Fibroblast of skin of abdomen (primary cell): ENCODE measurements at places on chromosomes 2 and 18.

DNA sequence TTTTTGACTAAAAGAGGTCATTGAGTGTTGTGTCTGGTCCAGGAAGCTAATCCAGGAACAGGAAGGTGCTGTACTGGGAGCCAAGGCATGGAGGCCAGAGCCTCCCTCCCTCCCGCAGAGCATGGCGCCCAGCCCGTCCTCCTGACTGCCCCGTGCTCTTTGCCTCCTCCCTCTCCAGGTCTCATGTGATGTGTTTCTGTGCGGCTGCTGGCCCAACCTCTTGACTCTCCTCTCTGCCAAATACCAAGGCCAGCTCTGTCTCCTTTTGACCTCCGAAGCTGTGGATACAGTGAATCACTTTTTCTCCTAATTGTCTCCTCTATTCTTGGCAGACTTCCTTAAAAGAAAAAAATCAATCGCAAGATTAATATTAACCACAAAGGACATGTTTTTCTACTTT is 284.1 kb downstream of the PHLPP1 start:
- peak; percentile 35 for DNase-seq

GRCh38 chr18:58887613-58887963 is 22.9 kb downstream of the ZNF532 start:
- DNase-seq: no peak

- DNase-seq: no peak
These were observed 119.1 kb downstream of the LRATD1 start for GRCh38 chr2:14751581-14751980.

- DNase-seq: no peak
These were observed 30.0 kb upstream of the SLC3A1 start for GRCh38 chr2:44245083-44245861.

GRCh38 chr18:49412679-49413078 is 47.8 kb downstream of the DYM start:
- DNase-seq: no peak

DNA sequence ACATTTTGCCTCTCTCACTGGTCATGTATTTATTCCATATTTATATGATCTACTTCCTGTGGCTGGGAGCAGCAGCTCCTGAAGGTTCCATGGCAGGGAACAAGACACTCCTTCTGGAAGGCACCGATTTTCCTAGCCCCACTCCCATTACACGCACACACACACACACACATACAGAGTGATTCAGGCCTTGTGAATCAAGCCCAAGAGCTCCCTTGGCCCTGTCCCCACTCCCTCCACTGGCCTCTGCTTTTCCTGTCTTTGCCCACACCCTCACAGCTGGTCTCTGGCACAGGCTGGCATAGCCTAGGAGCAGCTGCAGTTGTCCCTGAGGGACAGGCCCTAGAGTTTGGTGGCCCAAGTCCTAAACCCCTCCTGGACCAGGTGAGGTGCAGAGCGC is 201.7 kb downstream of the NAPG start:
- DNase-seq: peak; percentile 18

DNA sequence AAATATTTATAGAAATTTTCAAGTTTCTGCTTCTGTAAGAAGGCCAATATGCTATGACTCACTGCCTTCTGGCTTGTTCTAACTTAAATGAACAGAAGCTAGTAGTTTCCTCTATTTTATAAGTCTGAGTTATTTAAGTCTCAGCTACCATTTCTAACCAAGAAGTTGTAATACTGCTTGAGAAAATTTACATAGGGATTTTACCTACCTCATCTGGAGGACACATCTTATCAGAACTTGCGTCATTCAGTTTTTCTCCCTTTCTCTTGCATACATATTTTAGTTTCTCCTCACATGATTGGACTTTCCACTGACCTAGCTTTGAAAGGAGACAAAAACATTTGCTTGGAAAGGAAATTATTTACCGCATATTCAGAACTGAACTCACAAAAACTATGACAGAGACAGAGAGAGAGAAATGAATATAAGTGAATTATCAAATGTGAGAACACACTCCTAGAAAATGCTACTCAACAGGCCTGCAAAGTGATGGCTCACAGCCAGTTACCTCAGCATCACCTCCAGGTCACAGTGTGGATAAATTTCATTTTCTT is 81.1 kb upstream of the CD302 start:
- peak; percentile 47 for DNase-seq

DNA sequence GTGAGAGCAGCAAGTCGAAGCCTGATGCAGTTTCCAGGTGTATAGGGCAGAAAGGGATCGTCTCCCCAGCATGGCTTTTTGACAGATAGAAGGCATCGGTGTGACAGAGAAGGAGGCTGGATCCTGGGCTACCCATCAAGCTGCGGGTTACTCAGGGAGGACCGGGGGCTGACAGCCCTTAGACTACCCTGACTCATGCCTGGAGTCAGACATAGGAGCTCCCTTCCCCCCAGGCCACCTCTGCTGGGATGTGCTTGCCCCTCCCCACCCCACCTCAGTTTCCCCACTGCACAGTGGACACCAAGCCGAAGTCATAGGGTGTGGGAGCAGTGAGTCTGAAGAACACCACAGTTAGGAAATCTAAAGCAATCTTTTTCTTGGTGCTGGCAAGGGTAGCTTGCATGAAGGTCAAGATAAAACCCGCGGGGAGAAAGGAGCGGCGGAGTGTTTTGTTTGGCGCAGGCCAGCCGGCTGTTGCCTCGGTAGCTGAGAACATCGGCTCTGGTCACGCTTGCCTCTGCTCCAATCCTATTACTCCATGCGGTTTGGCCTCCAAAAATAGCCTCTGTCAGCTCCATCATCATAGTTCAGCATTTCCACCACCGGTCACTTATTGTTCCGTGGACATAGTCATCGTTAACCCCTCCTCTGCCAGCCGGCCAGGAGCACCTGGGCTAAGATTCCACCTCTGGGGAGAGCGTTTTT is 169.2 kb upstream of the GLI2 start:
- no peak for DNase-seq

- peak; percentile 31 for DNase-seq
These were observed 95.3 kb upstream of the CAVIN2 start for GRCh38 chr2:191942090-191942738.

DNA sequence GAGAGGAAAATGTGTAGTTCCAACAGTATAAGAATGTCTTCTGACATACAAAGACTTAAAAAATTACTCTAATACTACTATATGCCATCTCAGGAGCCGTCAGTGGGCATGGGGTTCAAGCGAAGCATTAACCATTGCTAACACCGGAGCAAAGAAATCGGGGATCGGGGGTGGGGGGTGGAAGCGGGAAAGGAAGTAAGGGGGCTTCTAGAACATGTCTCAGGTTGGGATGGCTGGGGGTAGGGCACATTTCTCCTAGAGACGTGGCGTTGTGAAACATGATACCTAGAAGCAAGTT is 702 bp downstream of the LMAN1 start:
- peak; percentile 69 for DNase-seq

GRCh38 chr2:140679752-140680151 is 1451.1 kb downstream of the LRP1B start:
- no peak for DNase-seq

DNA sequence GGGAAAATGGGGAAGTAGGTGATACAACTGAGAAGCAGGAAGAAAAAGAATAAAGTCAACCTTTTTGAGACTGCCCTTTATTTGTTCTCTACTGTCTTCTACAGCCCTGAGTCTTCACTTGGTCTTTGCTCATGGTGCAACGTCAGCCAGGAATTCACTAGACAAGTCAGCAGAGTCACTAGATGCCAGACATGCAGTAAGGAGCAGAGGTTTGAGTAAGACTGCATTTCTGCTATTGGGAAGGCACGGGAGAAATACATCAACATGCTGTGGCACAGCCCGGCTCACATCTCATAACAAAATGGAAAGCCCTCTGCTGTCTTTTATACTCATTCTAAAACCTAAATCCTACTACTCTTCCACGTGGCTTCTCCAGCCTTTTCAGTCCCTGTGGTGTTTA is 67.1 kb downstream of the PRELID3A start:
- DNase-seq: no peak

- no peak for DNase-seq
These were observed 198.9 kb downstream of the AGAP1 start for GRCh38 chr2:235692671-235693171.

DNA sequence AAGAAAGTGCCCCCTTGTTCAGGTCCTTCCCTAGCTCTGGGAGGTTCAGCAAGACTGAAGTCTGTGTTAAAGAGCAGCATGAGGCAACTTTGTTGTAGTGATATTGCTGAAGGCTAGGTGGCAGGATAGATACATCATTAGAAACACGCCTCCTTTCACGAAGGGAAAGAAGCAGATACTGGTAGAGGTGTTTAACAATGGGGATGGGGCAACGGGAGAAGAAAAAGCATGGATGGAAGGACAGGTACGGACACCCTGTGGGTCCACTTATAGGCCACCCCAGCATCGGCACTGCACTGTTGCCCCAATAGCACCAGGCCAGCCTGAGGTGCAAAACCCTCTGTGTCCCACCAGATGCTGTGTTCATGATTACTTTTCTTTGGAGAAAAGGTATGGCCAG is 3.5 kb upstream of the IGFBP5 start:
- DNase-seq: peak; percentile 68

GRCh38 chr2:12270876-12271588 is 445.7 kb upstream of the TRIB2 start:
- DNase-seq: no peak

GRCh38 chr18:64091526-64091925 is 57.4 kb downstream of the LINC00305 start:
- DNase-seq: no peak

DNA sequence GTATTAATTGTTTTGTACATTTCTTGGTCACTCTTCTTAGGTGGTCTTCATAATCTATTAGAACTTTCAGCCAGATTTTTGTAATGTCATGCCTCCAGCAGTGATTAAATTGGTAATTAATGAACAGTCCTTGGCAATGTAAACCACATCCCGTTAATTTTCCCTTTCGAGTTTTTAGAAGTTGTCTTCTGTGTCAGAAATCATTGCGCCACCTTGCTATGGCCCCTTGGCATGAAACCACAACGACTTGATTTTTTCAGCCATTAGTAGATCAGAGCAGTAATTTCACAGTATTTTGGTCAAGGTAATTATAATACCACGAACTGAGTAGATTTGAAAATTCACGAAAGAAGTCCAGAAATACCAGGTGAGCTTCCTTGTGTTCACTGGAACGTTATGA is 86.0 kb upstream of the OTX1 start:
- no peak for DNase-seq

- DNase-seq: peak; percentile 95
These were observed at the start of gene TANC1 for GRCh38 chr2:158968396-158969161. TANC1 (plus strand) TSS chr2:158968640; CDS start chr2:159065911, 97,271 bp downstream.

GRCh38 chr2:191556463-191556862 is 121.5 kb upstream of the NABP1 start:
- DNase-seq: no peak

DNA sequence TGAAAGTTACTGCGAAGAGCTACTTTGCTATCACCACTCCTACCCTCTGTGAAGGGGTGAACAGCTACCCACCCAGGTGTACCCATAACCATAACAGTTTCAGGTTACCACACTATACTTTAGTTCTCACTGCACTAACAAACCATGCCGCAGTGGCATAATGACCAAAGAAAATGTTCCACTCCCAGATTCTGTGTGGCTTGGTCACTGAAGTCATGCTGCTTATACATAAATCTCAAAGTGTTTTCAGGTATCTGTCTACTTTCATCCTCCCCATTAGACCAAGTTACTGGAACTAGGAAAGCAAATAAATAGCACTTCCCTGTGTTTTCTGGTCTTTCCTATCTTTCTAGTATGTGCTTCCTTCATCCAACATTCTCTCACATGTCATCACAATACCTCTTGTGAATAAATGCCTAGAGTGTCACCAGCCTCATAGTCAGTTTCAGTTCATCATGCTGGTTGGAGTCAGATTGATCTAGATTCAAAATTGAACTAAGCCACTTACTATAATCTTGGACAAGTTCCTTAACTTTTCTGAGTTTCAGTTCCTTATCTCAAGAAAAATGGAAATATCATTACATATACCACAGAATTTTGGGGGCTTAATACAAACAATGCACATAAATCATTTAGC is 293.6 kb downstream of the FSIP2 start:
- DNase-seq: no peak

- no peak for DNase-seq
These were observed 10.0 kb downstream of the MAPK4 start for GRCh38 chr18:50569930-50570329.

DNA sequence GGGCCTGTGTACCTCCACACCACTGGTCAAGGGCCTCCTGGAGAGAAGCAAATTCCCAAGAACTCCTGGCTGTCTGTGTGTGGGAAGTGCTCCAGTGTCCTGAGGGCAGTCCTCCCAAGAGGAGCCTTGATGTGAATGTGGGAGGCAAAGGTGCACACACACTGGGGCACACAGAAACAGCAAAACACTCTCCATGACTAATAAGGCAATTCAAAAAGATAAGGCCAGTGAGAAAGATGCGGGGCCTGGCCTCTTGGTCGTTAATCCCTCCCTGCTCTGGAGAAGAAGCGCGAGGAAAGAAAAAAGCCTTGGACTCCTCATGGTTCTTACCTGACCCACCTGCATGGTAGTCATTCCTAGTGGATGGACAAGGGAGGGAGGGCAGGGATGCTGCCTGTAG is 373.2 kb downstream of the SLC4A3 start:
- DNase-seq: no peak

GRCh38 chr2:9217838-9218770 is 11.5 kb downstream of the ASAP2 start:
- DNase-seq: no peak

DNA sequence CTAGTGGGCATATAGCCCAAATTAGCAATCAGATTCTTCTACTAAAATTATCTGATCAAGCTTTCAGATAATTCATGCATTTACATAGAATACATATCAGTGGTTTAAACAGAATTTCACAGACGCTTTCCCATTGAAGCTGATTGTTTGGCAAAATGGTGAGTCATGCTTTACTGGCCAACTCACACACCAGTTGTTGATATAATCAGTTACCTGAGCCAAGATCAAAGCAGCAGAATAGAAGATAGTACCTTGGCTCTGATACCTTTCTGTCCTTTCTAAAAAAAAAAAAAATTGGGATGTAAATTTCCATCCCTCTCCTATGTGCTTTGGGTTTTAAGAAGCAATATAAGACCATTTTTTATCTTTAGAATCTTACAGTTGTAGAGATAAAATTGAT is 178.0 kb downstream of the MCFD2 start:
- DNase-seq: no peak

DNA sequence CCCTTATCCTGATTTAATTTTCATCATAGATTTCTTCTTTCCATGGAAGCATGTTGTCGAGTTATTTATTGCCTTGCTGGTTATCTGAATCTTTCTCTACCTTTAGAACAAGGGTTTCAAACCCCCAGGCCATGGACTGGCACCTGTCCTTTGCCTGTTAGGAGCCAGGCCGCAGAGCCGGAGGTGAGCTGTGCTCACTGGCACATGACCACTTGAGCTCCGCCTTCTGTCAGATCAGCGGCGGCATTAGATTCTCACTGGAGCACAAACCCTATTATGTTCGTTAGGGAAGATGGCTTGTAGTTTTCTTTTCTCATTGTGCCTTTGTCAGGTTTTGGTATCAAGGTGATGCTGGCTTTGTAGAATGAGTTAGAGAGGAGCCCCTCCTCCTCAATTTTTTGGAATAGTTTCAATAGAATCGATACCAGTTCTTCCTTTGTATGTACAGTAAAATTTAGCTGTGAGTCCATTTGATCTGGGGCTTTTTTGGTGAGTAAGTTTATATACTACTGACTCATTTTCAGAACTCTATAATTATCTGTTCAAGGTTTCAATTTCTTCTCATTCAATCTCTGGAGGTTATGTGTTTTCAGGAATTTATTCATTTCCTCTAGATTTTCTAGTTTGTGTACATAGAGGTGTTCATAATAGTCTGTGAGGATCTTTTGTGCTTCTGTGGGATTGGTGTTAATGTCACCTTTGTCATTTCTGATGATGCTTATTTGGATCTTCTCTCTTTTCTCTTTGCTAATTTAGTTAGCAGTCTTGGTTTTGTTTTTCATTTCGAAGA is 668.0 kb upstream of the FAM98A start:
- DNase-seq: no peak

- DNase-seq: no peak
These were observed 6.1 kb upstream of the TBC1D8 start for GRCh38 chr2:101157272-101157671.
